Epithelial cell of alveolus of lung (primary cell): ENCODE measurements at places on chromosomes 2 and 18. TPM values are rescaled to one million over a fixed set of nuclear protein-coding genes. Genes with fewer than 3 reads are reported as not detected.

The LBX2 gene
- 0.64 and 3.1 TPM in 2 replicates for total RNA-seq

The LYPD1 gene
- total RNA-seq: 0.64 and 26.1 TPM in 2 replicates

The IL1F10 gene
- not detected in 2 replicates for total RNA-seq

The MAL gene
- total RNA-seq: not detected in 2 replicates
